ENCODE measurements at places on chromosomes 4 and X. TPM values are rescaled to one million over a fixed set of nuclear protein-coding genes. Genes with fewer than 3 reads are reported as not detected.

DNA sequence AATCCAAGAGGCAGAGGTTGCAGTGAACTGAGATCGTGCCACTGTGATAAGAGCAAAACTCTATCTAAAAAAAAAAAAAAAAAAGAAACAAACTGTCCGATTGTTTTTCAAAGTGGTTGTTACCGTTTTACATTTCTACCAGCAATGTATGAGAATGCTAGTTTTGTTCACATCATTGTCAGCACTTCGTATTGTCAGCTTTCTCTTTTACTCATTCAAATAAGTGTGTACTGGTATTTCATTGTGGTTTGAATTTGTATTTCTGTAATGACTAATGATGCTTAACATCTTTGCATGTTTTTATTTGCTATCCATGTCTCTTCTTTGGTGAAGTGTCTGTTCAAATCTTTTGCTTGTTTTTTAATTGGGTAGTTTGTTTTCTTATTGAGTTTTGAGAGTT, 65.8 kb downstream of the GPR101 start:
- no peak for DNase-seq

GRCh38 chr4:115278830-115279229, 165.4 kb upstream of the NDST4 start:
- no peak for DNase-seq

GRCh38 chrX:69022430-69022829, 142.8 kb downstream of the PJA1 start:
- DNase-seq: no peak

- DNase-seq: no peak
These were observed 270.9 kb upstream of the LCORL start for GRCh38 chr4:18292411-18292810.

DNA sequence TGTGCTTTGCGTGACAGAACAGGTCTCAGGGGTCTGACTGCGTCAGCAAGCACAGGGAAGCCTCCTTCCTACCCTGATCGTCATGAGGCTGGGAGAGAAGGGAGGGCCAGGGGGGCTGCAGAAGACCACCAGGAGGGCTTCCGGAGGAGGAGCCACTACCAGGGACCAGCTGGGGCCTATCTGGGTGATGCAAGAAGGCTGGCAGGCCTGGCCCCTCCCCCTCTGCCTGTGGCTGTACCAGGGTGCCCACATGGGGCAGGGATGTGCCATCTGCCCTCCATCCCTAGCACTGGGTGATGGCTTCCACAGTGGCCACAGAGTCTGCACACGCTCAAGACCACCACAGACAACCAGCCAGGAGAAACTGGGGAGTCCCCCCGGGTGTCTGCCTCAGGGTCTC, 116.4 kb upstream of the NKX1-1 start:
- no peak for DNase-seq

GRCh38 chrX:125439194-125439849, 119.7 kb downstream of the TEX13C start:
- no peak for DNase-seq

DNA sequence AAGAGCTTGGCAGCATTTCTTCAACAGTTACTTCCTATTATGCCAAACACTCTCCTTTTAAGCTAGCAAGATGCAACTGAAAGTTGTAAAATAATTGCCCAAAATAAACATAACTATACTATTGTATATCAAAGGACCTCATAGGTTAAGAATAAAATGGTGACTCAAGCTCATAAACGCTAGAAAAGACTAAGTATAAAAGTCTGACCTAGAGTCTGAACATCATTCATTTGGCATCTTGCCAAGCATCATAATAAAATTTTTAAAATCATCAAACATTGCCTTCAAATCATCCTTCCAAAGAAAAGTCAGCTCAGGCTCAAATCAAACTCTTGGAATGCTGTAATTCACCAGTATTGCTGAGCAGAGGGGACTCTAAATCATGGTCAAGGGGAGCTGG, 281.2 kb downstream of the QDPR start:
- no peak for DNase-seq

- no peak for DNase-seq
These were observed 100.4 kb downstream of the HS6ST2 start for GRCh38 chrX:132858018-132858417.

- no peak for DNase-seq
These were observed 55.7 kb downstream of the LNX1 start for GRCh38 chr4:53535567-53535966.

DNA sequence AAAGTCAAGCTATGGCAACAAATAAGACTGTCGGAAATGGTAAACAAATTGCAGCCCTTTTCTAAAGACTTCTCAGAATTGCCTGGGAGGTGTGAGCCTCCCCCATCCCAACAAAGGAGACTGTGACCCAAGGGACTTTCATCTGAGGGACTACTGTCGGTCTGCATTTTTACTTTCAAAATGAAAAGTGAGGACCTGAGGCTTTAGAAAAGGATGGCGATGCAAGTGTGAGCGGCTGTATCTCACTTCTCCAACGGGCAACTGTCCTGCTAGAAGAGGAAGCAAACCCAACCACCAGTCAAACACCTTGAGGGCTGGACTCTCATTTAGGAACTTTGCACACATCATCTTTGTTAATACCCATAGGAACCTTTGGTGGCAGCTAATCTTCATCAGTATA, 62.6 kb upstream of the CLNK start:
- no peak for DNase-seq

DNA sequence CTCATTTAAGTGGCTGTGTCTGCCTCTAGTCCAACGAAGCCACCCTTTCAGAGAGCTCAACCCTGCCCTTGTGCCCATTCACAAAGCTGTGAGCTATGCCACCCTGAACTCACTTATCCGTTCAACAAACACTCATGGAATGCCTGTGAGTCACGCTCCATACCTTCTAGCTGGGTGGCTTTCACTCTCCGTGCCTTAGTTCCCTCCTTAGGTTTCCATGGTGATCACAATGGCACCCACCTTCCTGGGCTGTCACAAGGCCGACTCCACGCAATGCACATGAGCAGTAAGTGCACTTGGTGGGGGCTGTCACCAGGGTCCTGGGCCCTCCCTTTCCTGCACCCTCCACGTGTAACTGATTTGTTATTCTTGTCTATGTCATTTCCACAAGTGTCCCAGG, 37.2 kb upstream of the PPP2R2C start:
- peak; percentile 9 for DNase-seq

Gene TLR7
- total RNA-seq: 0.24 TPM

Gene GAGE12H
- not detected for total RNA-seq

Gene GLRA2
- not detected for total RNA-seq

Gene TMEM271
- not detected for total RNA-seq

Measured in right atrium auricular region (tissue), 2 donors.